ENCODE measurements at places on chromosomes 1 and 21. TPM values are rescaled to one million over a fixed set of nuclear protein-coding genes. Genes with fewer than 3 reads are reported as not detected.

DNA sequence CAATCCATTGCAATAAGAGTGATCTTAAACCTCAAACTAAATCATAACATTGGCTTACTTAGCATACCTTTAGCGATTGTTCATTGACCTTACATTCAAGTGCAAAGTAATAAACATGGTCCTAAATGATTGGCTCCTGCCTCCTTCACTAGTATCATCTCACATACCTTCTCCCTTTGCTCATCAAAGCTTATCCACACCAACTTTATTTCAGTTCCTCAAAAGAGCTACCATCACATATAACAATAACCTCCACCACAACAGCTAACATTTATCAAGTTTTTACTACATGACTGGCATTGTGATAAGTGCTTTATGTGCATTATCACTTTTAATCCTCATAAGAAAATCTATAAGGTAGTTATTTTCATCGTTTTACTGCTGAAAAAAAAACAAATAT, 198.8 kb downstream of the COL24A1 start:
- DNase-seq = no peak

GRCh38 chr1:43942411-43942810, 4.3 kb upstream of the IPO13 start:
- no peak for DNase-seq

DNA sequence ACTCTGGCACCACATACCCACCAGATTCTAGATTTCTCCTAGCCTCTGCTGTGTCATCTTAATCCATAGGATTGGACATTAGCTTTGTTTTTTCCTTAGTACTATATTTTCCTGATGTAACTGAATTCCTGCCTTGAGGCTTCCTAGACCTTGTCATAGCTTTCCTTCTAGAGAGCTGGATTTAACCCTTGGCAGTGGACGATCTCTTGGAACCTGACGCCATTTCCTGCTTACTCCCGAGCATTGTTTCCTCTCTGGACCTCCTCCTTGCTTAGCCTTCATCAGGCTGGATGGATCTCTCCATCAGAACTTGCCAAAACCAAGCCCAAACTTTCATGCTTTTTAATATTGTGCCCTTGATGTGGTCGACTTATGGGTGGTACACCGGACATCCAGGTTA, 1.5 kb downstream of the APOBEC4 start:
- no peak for DNase-seq

Gene LAMB3
- total RNA-seq = 0.72 TPM

GRCh38 chr1:86068841-86069756, 87.5 kb downstream of the COL24A1 start:
- DNase-seq = peak; percentile 64

Gene ACTL8
- 0.28 TPM for total RNA-seq

Gene RNU1-4
- under 0.01 TPM for total RNA-seq

DNA sequence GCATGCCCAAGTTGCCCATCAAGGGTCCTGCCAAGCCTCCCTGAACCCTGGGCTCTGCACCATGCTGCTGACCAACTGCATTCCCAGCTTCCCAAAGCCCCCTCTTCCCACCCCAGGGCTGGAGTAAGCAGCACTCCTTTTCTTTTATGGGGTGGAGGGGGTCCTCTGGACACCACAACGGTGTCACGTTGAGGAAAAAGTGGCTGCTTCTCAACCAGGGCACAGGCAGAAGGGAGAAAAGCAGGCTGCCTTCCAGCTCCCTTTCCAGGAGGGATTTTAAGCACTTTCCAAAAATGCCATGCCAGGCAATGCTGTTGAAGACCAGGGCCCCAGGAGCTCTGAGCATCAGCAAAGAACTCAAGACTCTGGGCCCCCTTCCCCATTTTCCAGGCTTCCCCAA, 691 bp downstream of the RIMS3 start:
- no peak for DNase-seq

DNA sequence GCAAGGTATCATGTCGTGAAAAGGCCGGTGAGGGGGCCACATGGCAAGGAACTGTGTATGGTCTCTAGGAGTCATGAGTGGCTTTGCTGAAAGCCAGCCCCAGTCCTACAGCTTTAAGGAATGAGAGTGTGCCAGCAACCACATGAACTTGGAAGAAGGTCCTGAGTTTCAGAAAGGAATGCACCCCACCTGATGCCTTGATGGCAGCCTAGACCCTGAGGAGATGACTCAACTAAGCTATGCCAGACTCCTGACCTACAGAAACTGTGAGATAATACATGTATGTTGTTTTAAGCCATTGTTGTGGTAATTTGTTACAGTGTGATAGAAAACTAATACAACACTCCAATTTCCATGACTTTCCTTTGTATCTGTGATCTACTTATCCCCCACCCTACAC, 33.5 kb upstream of the AKT3 start:
- peak; percentile 62 for DNase-seq

Gene SLC22A15
- under 0.01 TPM for total RNA-seq

GRCh38 chr1:19980314-19980713, 896 bp upstream of the PLA2G2A start:
- no peak for DNase-seq

DNA sequence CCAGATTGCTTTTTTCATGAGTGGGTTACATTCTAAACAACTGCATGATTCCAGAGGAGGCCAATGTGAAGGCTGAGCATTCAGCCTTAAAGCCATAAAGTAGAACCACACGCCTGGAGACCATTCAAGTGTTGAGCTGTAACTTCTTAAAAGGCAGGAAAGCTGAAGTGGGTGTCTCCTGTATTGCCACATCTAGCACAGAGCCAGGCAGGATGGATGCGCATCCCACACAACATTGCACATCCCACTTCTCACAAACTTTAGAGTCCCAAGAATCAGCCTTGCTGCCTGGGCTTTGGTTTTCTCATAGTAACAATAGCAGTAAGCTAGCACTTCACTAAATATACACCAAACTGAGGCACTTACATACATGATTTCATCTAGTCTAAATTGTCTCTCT, 151.7 kb downstream of the DAB1 start:
- DNase-seq = no peak

DNA sequence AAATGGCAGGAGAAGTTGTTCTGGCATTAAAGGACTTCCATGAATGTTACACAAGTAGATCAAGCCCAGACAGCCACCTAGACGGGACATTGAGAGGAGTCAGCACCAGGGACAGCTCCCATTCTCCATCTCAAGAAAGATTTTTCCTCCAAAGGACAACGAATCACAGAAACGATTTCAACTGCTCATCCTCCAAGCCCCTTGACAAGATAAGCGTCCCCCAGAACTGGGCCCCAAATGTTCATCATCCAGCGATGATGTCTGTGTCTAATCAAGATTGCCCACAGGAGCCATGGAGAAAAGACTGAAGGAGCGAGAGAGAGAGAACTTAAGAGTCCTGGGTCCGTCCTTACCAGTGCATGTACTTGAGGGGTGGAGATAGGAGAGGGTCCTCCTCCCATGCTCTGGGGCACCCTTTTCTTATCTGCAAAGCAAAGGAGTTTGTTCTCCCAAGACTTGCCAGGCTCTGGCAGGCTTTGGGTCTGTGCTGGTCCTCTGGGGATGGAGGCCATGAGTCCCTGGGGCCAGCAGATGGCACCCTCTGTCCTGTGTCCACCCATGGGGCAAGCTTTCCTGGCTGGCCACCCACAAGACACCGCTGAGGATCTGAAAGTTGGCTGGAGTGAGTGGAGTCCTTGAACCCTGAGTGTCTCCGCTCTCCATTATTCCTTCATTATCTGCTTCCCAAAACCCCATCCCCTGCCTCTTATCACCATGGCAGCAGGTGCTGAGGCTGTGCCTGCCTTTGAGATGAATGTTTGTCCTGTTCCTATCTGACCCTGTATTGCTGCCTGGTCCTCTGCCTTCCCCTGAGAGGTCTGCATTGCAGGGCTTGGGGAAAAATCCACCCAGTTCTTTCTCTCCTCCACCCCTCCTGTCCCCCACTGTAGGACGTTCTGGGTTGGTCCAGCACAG, 164.6 kb downstream of the ACTL8 start:
- DNase-seq = peak; percentile 55

DNA sequence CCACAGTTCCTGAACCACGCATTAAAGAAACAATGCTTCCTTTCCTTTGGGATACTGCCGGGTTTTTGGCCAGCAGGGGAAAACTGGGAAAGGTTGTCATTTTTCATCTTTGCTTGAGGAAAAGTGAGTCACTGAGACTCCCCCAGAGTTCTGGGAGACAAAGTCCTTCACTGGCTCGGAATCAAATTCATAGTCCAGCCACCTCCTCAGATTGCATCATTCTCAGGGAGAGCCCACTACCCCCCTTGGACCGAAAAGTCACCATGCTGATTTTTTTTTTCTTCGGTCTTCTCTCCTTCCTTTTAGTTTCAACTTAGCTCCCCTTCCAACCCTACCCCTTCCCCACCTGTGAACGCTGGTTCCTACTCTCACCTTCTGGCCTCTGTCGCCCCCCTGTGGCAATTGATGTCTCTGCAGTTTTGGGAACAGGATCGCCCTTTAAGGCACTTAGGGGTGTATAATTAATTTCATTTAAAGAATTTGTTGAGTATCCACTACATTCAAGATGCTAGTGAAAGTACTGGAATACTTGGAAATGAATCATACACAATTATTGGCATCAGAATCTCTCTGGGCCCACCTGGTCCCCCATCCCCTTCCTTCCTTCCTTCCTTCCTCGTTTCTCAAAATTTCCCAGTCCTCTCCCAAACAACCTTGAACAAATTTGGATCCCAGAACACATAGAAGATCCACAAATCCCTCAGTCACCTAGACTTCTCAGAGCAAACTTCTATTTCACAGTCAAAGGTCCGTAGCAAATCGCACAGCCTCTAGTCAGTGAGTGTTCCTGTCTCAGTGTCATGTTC, 6.9 kb downstream of the ACKR1 start:
- DNase-seq = peak; percentile 3

GRCh38 chr1:92363401-92363800, 64.5 kb downstream of the RPAP2 start:
- no peak for DNase-seq

Gene FGR
- total RNA-seq = not detected

- no peak for DNase-seq
Measured at GRCh38 chr1:169974067-169974466, 80.4 kb upstream of the SCYL3 start.

Gene NTNG1
- 2.3 TPM for total RNA-seq

Gene FAM110D
- not detected for total RNA-seq

All from IMR-90 (cell line).